HS-5 (cell line): ENCODE measurements at places on chromosomes 12 and 14.

DNA sequence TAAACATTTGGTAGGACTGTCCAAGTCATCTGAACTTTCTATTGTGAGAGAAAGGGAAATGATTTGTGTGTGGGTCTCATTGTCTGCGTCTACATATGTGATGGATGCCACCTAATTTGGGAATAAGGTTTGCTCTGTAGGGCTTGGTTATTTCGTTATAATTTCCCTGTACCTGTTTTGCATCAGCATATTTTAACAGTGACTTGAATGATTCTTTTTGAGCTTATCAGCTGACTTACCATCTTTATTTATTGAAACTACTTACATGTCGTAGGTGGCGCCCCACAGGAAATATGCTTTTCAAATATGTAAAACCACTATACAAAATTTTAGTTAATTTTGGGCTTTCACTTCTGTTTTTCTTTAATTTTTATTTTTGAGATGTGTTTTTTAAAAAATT lies 56.5 kb upstream of the BCAT1 start:
- no peak for DNase-seq

DNA sequence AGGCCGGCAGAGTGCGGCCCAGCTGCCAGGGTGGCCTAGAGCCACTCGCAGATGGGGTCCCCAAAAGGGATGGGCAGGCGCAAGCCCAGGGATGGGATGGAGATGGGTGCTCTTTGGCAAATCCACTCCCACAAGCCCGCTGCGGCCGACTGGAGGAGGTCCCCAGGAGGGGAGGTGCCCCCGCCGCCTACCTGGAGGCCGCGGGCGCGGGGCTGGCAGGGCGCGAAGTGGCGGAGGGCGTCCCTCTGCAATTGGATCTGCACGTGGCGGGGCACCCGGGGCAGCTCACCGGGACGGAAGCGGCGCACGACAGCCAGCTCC lies 730 bp downstream of the PPP1R3E start:
- DNase-seq, result peak; percentile 36

GRCh38 chr12:49225576-49226166 lies 36.8 kb upstream of the TUBA1A start:
- DNase-seq, result no peak

DNA sequence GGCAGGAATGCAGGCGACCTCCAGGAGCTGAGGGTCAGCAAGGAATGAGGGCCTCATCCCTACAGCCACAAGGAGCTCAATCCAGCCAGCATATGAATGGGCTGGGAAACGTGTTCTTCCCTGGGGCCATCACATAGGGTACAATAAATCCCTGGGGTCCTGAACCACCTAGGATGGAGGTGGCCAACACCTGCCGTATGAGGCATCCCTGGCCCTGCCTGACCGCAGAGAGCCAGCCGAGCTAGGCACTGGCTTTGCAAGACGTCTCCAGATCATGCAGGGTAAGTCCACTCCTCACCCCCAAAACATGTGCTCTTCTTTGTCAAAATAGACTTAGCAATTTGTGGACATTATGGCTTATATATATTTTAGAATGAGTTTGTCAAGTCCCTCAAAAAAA lies 303.7 kb upstream of the DIO3 start:
- no peak for DNase-seq

DNA sequence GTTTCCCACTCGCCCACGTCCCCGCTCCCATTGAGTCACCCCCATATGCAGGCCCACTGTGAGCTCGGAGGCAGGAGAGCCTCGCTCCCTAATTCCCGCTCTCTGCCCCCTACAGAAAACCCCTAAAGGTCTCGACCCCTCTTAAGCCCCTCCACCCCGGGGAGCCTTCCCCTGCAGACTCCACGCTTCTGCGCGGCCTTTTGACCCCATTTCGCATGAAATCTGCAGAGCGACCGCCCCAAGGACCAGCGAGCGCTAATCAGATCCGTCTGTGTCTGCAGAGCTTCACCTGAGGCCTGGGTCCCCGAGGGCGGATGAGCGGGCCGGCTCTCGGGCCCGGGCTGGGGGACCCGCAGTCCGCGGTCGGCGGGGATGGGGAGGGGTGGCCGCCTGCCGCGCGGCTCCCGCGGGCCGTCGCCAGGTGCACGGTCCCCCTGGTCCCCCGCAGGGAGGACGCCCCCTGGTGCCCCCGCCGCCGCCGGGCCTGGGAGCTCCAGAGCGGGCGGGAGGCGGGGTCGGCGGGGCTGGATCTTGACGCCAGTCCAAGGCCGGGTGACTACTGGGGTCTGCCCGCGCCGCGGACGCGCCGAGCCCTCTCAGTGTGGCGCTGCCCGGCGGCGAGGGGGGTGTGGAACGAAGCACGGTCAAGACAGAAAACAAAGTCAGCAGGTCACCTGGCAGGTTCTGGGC lies 10.1 kb downstream of the BMP4 start:
- DNase-seq, result no peak

DNA sequence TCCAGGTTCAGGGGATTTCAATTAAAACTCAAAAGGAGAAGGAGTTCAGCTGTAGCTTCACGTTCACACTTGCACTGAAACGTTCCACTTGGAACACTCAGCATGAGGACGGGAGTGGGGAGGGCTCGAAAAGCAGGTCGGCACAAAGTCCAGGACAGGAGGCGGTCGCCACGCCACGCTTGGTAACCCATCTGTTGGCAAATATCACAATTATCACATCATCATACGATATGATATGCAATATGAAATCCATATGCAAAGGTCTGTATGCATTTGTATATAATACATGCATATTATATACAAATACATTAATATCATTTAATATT lies 17.2 kb downstream of the ADGRD1 start:
- DNase-seq, result no peak

DNA sequence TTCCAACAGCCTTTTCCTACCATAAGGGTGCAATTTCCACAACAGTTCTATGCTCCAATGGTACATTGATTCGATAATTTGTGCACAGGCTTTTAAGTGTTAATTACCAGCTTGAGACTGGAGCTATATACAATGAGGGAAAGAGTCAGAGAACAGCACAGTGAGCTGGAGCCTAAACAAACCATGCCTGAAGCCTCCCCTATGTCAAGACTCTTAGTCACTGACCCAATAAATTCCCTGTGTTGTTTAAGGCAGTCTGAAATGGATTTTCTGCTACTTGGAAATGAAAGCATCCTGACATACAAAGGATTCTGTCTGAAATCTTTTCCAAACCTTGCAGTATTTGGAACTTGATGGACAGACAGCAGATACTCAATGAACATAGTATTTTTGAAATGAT lies 149.0 kb downstream of the EFCAB11 start:
- DNase-seq, result no peak

GRCh38 chr12:108597559-108598471 lies at the start of gene TMEM119:
Gene TMEM119, minus strand, starts transcription at chr12:108598084. Its CDS starts 5,701 bp downstream, at chr12:108592383.
- no peak for DNase-seq

GRCh38 chr12:49515266-49515665 lies 23.6 kb upstream of the KCNH3 start:
- peak; percentile 64 for DNase-seq

GRCh38 chr14:38517426-38517825 lies 261.5 kb upstream of the CLEC14A start:
- DNase-seq, result no peak

DNA sequence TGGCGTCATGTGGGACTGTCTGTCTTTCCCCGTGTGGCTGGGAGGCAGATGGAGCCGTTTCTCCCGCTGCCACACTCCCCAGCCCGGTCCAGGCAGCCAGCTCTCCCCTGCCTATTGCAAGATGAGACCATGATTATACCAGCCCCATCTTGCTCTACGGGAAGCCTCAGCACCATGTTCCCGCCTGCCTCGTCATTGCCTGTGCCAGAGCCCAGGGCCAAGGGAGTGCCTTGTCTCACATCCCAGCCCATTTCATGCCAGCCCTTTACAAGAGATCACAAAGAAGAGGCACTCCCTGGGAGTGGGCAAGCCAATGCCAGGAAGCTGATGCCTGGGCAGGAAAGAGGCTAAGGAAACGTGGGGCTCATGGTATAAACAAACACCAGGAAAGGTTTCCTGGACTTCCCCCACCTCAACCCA lies 23.9 kb downstream of the GPR68 start:
- DNase-seq, result no peak

- no peak for DNase-seq
These were observed 145.3 kb downstream of the ETV6 start for GRCh38 chr12:11794751-11795150.

DNA sequence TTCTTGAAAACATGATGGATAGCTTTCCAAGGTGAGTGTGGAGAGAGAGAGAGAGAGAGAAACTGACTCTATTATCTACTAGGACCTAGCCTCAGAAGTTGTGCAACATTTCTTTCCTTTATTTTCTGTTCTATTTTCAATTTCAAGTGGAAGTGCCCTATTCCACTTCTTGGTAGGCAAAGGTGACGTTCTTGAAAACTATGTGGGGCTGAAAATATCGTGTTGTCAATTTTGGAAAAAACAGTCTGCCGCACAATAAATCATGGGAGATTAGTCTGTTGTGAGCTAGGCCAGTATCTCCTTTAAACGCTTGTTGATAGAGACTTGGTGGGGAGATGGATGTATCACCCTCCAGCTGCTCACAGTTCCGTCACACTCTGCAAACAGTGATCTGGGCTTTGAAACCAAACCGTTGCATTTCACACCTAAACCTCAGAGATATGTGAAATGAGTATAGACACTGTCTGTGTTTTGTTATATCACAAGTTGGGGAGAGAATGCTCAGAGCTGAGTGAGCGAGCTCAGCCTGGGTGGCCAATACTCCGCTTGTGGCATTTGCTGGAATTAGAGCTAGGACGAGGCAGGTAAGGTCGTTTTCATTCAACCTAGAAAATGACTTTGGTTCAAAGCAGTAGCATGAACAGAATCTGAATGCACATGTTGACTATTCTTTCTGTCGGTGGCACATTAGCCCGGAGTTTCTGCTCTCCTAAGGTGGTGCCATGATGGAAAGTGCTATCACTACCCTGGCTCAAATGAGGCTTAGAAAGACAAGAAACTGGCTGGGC lies 75.1 kb upstream of the ST8SIA1 start:
- DNase-seq, result no peak

DNA sequence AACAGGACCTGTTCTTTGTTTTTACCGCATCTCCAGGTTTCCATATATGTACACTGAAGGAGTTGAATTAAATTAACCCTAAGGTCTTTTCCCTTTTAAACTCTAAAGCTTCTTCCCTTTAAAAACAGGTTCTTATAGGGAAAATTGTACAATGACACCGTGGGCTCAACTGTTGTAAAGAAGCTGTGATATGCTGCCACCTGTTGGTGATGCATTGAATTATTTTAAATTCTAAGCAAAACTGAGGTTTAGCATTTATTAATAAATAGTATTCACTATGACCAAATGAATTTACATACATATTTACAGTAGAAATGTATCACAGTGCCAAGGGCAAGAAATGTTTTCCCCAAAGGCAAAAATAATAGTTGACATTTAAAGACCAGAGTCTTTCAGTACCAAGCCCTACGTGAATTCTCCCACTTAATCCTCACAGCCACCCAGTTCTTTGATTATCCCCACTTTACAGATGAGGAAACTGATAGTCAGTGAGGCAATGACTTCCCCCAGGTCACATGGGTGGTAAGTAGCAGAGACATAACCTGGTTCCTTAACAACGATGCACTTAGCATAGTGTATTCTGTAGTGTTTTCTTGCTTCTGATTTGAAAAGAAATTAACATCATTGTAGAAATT lies 35.7 kb upstream of the TMEM263 start:
- DNase-seq, result no peak

DNA sequence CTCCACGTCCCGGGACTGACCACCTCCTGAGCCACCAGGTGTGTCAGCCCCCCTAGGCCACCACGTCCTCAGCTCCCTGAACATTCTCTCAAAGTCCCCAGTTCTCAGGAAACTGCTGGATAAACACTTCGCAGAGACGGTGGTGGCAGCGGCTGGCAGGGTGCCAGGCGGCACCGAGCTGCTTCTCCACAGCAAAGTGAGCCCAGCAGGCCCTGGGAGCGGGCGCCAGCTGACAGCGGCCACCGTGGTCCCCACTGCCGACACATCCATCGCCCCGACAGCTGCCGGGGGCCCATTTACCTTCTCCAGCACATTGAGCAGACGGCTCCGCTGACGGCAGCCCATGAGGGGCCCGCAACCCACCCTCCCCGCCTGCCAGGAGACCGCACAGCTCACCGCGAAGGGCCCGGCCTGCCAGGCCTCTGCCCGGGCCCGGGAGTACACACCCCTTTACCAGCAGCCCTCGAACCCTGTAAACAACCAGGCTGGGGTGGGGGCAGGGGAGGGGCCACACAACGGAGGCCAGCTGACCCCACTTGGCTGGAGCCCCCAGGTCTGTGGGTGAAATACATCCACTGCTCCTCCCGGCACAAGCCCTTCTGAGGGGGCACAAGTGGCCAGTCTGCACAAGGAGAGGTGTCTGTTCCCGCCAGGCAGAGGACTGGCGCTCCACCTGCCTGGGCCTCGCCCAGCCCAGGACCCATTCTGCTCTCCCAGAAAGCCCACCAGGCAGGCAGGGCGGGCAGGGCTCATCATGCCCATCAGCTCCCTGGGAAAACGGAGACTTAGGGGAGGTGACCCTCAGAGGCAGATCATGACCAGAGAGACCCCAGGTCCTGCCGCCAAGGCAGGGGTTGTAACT lies 10.5 kb downstream of the AKT1 start:
- DNase-seq, result no peak

DNA sequence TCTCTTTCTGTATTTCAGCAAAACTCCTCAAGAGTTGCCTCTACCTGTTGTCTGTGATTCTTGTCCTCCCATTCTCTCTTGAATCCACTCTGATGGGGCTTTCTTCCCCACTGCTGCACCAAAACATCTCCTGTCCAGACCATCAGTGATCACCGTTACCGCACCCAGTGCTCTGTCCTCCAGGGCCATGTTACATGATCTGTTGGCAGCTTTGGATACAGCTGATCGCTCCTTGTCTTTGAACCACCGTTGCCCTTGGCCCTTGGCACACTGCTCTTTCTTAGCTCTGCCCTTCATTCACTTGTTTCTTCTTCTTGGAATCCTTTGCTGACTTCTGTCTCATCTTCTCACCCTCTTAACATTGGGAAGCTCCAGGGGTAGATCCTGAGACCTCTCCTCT lies 333.7 kb upstream of the FKBP4 start:
- no peak for DNase-seq

DNA sequence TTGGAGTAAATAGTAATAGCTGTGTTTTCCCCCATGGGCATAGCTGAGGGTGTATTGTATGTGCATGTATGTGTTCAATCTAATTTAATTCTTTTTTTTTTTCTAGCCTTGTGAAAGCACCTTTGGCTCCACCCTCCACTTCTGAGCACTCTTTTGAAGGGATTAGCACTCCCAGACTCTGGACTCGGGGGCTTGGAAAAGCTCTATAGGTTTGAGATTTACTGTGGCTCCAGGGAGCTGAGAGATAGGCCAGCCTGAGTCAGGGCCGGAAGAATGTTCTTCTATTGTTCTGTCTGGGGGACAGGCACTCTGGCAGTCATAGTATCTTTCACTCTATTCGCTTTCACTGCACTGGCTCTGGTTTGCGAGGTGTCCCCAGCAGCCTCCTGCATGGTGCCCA lies 540.0 kb upstream of the TBX3 start:
- no peak for DNase-seq
